ENCODE measurements at places on chromosomes 16 and 17.
A peak's percentile ranks its signal among the peaks of the same experiment; 100 is the strongest.

GRCh38 chr17:67594115-67594880, 123.4 kb upstream of the NOL11 start:
- no peak for DNase-seq

- no peak for DNase-seq
These were observed 30.9 kb upstream of the DUSP14 start for GRCh38 chr17:37458805-37459204.

DNA sequence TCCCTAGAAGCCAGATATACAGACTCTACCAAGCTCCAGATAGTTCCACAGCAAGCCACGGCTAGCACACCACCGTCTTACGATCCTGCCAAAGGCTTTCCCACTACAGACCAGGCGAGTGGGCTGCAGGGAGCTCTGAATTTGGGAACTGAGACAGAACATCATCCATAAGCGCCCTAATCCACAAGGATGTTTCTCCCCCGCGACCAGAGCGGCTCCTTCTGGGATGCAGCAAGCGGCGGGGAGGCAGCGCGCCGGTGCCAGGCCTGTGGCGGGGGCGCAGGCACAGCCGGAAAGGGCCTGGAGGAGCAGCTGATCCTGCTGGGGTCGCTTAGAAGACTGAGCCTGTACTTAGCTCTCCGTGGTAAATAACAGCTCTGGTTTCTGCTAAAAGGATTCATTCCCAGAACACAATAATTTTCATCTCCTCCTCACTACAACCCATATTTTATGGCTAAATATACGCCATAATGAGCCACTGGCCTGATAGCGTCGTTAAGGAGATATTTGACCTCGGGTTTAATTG, 16.2 kb upstream of the FOXF1 start:
- no peak for DNase-seq

- no peak for DNase-seq
These were observed 95.5 kb upstream of the GSE1 start for GRCh38 chr16:85517563-85518179.

DNA sequence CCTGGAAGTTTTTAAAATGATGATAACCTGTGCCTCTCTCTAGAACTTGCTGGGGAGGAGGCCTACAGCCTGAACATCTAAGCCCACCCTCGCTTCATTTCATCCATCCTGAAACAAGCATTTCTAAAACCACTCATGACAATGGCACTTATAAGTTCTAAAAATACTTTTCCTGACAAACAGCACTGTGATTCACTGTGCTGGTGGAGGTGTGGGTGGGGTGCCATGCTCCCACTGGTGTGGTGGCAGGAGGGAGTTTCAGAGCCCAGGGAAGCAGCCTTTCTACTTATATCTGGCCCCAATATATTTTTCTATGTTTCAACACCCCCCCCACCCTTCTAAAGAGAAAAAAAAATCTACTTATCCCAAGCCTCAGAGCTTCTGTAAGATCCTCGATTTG, 52.6 kb downstream of the RAB11FIP4 start:
- DNase-seq = no peak

DNA sequence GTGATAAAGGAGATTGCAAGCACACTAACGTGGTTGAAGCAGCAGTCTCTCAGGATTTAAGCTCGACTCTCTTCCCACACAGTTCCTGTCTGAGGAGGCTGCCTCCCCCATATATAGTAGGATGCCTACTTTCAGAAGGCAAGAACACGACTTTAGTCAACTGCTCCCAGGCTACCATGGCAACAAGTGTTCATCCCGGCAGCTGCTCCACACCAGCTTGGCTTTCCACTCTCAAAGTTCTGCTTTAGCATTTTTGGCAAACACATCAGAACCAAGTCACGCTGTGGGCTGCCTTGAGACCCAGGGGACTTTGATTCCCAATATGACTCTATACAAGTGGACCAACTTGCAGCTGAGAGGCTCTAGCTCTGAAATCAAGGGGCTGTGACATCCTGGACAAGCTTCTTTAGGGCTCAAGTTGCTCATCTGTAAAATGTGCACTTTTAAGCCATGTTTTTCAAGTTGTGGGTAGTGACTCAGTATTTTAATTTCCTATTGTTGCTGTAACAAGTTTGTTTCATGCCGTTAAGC, 16.5 kb downstream of the ZP2 start:
- no peak for DNase-seq

DNA sequence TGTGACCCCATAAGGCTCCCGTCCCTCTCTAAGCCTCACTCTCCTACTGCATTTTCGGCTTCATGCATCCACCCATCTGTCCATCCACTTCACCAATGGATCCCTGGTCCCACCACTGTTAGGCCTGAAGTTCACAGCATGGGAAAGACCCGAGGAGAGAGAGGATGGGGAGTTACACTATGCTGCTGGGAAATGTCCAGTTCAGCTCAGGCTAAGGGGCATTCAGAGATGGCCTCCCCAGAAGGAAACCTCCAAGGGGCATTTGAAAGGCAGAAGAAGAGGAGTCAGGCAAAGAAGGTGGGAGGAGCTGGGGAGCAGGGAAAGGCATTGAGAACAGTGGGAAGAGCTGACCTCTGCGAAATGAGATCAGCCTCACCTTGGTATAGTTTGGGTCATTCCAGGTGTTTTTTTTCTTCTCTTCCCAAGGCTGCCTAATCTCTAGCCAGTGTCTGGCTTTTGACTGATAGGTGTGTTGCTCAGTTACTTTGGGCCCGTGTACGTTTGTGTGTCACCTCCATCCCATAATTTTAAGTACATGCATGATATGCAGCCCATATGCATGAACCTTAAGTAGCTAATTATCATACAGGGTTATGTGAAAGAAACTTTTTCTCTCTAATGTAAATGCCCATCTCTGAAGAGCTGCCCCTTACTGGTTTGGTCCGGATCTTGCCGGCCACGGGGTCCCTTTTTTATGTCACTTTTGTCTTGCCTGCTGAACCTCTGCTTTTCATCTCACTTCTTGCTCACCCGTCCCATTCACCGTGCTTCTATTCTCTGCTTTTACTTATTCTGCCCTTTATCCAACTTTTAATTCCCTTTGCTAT, 11.6 kb upstream of the DRC7 start:
- DNase-seq = no peak

DNA sequence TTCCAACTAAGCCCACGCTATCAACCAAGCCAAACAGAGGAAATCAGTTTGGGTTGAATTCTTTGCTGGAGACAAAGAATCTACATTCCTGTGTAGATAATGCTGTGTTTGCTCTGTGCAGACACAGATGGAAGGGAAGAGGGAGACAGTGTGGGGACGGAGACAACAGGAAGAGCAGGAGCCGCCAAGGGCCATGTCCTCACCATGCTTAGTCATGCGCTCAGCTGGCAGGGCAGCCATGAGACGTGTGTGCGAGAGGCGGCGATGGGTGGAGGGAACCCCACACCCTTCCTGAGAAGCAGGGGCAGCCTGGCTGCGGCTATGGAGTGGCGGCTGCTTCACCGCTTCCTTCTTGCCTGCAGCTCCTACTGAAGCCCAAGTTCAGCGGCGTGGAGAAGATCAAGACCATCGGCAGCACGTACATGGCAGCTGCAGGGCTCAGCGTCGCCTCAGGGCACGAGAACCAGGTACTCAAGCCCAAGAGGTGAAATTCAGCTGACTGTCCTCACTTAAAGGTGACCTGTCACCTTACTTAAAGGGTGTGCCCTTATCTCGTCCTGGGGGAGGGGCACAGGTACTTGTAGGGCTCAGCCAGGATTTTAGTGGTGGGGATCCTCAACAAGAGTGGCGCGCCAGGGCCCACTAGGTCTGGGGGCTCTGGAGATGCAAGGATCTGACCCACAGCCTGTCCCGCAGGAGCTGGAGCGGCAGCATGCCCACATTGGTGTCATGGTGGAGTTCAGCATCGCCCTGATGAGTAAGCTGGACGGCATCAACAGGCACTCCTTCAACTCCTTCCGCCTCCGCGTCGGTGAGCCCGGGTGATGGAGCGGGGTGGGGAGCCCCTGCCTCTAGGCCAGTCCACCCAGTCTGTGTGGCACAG, 47.5 kb downstream of the ADCY7 start:
- no peak for DNase-seq

DNA sequence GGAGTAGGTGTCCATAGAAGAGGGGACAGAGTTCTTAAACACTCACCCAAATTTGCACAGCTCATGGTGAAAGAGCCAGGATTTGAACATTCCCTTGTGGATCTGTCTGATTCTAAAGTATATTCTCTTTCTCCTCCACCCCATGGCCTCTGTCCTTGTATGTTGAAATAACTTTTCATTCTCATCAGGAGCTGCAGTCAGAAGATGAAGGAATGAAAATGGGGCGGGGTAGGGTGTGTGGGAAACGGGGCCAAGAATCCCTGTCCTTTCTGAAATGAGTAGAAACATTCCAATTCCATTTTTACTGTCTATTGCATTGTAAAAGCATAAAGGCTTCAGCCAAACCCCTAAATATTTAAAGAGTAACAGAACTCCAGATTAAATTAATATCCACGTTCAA, 42.8 kb downstream of the NOG start:
- no peak for DNase-seq

- no peak for DNase-seq
These were observed 515 bp downstream of the CBFA2T3 start for GRCh38 chr16:88976366-88977017.

GRCh38 chr16:4364196-4365013, 7.2 kb upstream of the VASN start:
- no peak for DNase-seq

GRCh38 chr16:84585467-84585866, 32.4 kb downstream of the COTL1 start:
- no peak for DNase-seq

DNA sequence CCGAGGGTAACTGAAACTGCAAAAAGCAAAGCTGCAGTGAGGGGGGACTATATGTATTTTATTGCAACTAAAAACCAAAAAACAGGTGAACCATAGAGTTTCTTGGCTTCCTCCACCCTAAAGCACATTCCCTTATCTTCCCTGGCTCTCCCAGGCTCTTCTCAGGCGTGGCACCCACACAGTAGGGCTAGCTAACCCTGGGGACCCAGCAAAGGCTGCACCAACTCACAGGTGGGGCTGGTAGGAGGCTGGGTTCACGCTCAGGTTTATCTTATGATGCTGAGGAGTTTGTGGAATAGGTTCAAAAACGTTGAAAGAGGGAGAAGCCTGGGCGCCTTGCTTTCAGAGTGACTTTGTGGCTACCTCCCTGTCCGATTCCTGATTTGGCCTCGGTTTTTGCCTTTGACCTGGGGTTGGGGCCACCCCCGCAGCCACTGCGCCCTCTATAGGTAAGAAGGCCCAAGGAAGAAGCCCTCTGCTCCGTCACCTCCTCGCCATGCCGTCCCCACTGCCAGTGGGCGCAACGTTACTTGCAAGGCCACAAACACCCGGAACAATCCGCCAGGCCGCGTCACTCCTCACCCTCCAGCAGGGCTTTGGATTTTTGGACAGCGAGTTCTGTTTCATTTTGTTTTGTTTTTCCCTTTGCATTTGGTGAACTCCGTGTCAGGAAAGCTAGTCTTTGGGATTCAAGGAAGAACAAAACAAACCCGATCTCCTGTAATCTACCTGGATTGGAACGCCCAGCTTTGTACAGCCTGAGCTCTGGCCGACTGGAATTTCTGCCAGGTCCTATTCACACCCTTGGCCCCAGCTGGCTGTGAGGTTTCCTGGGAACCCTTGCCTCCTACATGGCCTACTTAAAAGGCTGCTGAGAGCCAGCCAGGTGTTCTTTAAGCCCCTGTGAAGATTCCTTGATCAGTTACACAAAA, 60.8 kb downstream of the TBC1D16 start:
- DNase-seq = no peak

- no peak for DNase-seq
These were observed 11.4 kb downstream of the SF3B3 start for GRCh38 chr16:70534971-70535370.

- DNase-seq = no peak
These were observed 6.4 kb upstream of the TOX3 start for GRCh38 chr16:52553322-52553721.

- no peak for DNase-seq
These were observed 37.6 kb upstream of the ZNF469 start for GRCh38 chr16:88345031-88345720.

DNA sequence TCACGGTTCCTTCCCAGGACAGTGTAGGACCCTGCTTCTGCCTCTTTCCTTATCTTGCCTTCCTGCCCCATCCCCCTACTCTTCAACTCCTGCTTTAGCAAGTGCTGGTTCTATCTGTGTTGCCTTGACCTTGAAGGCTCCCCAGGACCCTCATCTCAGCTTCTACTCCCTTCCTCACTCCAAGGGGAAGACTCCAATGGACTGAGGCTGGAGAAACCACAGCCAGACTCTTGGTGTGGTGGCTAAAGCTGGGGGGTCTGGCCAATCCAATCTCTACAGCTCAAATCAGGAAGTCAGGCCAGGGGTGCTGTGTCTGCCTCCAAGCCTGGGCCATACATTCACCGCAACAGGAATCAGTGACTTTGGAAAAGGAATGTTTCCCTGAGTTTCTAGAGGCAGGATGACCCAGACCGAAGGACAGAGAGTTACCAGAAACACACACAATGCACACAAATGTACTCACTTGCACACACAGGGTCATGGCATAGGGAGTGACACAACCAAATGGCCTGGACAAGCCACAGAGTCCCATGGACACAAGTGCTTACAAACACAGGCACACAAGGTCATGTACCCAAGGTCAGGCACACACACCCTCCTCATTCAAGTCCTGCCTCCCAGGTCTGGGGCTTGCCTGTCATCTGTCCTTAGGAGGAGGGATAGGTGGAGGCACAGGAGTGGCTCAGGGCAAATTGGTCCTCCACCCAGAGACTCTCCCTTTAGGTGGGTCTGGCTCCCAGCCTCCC, 1.7 kb upstream of the HSD11B2 start:
- no peak for DNase-seq

- DNase-seq = no peak
These were observed 49.2 kb downstream of the ZNRF1 start for GRCh38 chr16:75048054-75048453.

DNA sequence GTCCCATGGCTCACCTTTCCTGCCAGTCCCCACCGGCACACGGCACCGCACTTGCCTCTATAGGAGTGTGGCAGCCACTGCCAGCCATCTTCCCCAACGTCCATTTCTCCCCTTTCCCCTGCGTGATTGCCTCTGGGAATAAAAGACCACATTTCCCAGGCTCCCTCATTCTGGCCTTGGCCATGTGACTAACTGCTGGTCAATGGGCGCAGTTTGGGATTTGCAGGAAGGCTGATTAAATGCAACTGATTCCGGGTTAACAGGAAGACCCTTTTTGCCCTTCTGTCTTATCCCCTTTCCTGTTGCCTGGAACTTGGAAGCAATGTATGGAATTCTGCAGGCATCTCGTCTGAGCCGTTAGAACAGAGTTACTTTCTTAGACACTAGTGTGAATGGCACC, 3.0 kb downstream of the BTBD17 start:
- DNase-seq = no peak

- no peak for DNase-seq
These were observed 1.5 kb downstream of the CFAP20 start for GRCh38 chr16:58127634-58128033.

- no peak for DNase-seq
These were observed 130.1 kb upstream of the COX10 start for GRCh38 chr17:13939222-13939621.

- no peak for DNase-seq
These were observed 2.7 kb upstream of the SNX20 start for GRCh38 chr16:50683689-50684374.

GRCh38 chr17:2054512-2055291, at the start of gene HIC1:
TSS of gene HIC1 (plus strand) at chr17:2055103. CDS start at chr17:2056691, 1,588 bp downstream.
- DNase-seq = peak; percentile 42

Measured in NCI-H345 (cell line).